NCI-H2081 treated with DMSO at 0.1 percent for 48 hours (cell line): ENCODE measurements at places on chromosomes 3 and 15.

DNA sequence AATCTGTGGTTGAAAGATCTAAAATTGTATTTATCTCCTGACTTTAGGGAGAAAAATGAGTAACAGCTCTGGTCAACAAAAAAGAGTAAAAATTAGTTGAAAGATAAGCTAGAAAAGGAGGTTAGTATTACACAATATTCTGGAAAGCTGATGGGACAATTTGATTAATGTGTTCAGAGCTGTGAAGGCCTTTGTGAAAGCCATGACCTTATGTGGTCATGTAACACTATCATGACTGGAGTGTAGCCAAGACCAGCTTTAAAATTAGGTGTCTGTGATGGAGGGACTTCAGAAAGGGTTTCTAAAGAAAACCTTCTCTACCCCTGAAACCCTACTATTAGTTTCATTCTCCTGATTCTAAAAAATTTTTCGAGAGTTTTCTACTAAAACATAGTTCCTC lies 127.2 kb downstream of the NFKBIZ start:
- DNase-seq, result no peak

DNA sequence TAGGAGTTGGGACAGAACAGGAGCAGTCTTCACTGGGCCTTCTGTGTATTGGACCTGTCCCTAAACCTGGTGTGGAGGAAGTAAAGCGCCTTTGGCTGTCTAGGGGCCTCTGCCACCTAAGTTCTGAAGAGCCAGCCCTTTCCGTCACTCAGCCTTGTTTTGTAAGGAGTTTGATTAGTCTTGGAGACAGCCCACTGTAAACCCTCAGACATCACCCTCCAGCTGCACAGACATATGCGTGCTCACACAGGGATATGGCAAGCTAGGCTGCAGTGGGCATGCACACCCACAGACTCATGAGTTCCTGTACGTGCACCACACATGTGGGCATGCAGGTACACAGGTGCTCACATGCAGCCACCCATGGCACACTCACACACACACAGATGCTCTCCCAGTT lies 5.2 kb downstream of the PRKCD start:
- DNase-seq, result no peak

- DNase-seq, result no peak
These were observed 73.0 kb downstream of the FOXP1 start for GRCh38 chr3:71510510-71510909.

DNA sequence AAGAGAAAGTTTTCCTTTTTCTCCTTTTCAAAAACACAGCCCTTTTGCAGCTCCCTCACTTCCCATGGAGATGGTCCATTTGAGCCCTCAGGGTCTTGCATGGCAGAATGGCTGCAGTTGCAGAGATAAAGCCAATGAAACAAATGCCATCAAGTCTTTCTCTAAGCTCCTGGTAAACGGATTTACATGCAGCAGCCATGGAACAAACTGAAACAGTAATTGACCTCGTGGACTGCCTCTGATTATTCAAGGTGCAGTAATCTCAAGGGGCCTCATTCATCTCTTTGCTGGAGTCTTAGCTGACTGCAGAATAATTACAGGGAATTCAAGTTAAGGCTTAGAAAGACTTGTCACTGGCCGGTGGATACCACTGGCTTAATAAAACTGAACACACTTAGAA lies 125.1 kb downstream of the SQOR start:
- DNase-seq, result no peak

DNA sequence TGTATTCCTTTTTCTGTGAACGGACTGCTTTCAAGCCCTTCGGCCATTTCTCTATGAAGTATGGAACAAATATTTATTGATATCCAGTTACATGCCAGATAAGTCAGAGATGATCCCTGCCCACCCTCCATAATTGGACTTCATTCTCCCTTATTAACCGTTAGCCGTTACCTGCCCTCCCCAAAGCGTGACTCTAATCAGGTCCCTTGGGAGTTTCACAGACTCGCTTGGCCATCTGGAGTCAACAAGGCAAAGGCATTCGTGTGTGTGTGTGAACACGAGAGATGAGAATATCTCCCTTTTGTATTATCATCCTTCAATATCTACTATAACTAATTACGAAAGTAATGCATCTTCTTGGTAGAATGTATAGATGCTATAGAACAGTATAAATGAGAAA lies 314.5 kb downstream of the TLE3 start:
- DNase-seq, result no peak

DNA sequence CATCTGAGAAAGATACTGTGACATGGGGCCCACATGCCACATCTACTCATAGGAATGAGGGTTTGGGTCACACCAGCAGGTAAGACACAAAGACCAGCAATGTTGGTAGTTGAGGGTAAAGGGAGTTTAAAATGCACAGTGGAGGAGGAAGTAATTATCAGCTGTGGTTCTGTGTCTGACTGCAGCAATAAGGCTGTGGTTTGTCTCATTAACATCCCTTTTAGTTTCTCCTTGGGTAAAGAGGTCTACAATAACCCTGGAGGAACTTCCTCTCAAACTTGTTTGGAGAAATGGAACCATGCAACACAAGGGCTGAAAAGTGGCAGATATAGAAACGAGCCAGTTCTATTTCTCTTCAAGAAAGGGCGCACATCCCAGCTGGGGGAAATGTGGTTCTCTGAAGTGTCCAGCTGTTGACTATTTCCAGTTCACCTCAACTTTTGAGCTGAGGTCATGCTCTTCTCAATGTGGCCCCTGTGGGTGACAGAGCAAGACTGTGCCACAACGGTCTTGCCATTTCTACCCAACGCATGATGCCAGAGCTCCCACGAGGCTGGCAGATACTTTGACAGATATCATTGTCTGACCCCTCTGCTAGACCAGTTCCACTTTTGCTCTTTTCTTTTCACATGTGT lies 234.3 kb downstream of the SQOR start:
- no peak for DNase-seq

- DNase-seq, result no peak
These were observed 19.4 kb upstream of the SKOR1 start for GRCh38 chr15:67805666-67806516.

GRCh38 chr3:4505688-4506558 lies 12.8 kb downstream of the ITPR1 start:
- DNase-seq, result no peak

- no peak for DNase-seq
These were observed 421 bp downstream of the KLHL18 start for GRCh38 chr3:47283193-47283537.

GRCh38 chr15:71115567-71116351 lies 488 bp downstream of the THSD4 start:
- no peak for DNase-seq

DNA sequence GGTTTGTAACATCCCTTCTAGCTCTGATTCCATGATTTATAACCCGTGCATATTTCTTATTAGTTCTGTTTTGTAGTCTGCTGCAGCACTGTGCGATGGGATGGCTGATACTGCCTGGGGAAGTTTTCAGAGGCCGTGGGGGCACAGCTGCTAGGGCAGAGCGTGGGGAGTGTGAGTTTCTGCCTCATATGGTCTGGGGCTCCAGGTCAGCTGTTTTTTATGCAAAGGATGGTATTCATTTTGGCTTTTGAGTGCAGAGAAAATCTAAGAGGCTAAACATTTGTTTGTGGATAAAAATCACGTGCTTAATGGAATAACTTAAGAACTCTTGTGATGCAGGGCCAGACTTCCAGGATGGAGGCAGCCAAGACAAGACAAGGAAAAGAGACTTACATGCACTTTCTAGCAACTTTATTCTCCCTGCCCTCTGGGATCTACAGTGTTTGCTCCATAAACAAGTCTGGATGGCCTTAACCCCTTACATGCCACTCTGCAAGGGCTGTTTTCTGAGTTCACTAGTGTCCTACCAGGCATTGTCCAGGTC lies 45.5 kb upstream of the CFAP161 start:
- DNase-seq, result no peak

DNA sequence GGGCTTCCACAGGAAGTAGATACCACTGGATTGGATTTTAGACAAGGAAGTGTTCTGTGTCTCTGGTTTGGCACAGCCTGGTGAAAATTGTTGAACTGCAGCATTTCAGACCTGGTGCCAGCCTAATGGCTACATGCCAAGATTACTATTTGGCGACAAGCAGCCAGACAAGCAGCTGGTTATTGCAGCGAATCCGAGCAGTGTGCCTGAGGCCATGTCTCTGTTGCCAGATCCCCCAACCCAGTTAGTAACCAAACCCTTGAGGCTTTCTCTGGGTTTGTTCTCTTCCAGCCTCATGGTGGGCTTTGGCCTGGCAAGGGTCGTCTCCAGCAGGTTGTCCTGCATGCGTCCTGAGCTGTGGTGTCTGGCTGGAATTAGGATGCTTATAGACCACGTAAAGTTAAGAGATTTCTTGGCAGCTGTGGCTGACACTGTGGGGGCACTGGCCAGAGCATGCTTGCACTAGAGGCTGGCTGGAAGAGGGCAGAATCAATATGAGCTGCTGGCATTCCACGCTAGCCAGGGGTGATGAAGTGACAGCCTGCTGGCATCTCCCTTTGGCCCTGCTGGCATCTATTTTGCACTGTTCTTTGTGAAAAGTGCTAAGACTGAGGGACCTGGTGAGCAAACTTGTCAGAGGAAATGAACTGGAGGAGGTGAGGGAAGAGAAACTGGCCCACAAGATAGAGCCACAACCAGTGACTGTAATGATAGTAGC lies 172.6 kb downstream of the RBMS3 start:
- DNase-seq, result no peak

DNA sequence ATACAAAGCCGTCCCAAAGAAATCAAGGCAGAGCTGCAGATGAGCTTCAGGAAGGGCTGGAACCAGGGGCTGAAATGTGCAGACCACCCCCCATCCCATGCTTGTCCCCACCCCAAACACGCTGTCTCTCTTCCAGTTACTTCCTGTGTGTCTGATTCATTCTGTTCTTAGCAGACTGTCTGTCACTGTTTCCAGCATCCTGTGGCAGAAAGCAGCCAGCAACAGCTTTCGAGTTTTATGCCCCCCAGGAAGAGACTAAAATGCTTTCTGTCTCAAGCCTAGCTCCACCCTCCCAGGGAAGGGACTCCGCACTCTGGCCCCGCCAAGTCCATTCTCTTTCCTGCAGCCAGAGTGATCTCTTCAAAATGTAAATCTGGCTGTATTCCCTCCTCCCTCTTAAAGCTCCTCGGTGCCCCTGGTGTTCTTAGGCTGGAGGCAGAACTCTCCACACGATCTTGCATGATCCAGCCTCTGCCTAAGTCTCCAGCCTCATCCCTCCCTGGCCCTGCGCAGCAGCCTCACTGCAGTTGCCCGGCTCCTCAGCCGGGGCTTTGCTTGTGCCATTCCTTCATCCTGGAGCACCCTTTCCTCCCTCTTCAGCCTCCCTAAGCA lies 41.5 kb downstream of the HRH1 start:
- DNase-seq, result no peak

DNA sequence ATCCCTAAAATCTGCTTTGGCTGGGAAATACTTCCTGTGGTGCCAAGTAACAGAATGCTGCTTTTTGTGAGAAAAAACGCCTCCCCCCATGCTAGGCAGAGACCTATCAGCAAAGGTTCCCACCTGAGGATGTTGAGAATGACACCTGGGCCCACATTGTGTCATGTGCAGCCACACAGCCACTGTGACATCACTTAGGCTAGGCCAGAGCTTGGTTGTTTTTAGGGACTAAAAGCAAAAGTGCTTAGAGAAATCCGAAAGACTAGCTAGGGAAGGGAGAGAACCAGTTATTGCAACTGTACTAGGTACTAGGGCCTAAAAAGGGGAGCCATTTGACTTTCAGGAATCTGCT lies 6.2 kb downstream of the ZDHHC3 start:
- DNase-seq, result no peak

- DNase-seq, result no peak
These were observed 360.9 kb upstream of the TRIM42 start for GRCh38 chr3:140316868-140317400.

DNA sequence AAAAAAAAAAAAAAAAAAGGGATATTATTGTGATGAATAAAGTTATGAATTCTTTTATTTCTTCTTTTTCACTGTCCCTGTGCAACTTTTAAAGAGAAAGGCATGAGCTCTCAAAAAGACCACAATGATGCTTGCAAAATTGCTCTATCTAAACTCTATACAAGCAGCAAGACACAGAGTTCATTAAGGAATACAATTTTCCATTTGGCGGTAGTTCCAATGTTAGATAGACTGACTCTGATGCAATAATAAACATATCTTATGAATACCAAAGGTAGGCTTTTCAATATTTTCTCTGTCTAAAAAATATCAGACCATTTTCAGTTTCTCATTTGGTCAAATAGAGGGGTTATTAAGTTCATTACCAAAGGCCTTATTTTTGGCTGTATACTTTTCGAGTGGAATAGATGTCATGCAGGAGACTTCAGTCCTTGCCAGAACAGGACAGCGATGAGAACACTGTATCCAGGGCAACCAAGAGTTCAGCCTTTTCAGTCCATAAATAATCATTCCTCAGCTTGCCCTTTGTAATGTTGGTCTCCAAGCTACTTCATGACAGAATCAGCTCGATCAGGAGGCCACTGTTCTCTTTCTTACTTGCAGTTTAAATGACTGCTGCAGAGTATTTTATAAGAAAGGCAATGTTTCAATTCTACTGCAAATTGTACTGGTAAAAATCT lies 162.9 kb upstream of the FAM3D start:
- DNase-seq, result no peak

DNA sequence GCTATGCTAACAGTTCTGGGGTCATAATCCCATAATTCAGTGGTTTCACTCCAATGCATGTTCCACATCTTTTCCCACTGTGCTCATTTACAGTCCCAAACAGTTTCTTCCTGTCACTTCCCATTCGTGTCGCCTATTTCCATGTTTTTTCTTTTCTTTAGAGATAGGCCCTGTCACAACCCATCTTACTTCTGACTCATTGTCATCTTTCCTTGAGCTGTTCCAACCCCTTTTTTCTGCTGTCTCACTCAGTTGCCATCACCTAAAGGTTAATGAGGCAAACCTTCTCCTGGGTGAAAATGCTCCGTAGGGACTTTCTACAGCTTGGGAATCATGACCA lies 814.5 kb downstream of the VGLL3 start:
- DNase-seq, result no peak

GRCh38 chr15:63000706-63001105 lies 41.8 kb upstream of the TPM1 start:
- no peak for DNase-seq

- DNase-seq, result no peak
These were observed 76.3 kb downstream of the RAB11A start for GRCh38 chr15:65945616-65946015.

GRCh38 chr3:111936191-111936841 lies 42.5 kb upstream of the ABHD10 start:
- no peak for DNase-seq

DNA sequence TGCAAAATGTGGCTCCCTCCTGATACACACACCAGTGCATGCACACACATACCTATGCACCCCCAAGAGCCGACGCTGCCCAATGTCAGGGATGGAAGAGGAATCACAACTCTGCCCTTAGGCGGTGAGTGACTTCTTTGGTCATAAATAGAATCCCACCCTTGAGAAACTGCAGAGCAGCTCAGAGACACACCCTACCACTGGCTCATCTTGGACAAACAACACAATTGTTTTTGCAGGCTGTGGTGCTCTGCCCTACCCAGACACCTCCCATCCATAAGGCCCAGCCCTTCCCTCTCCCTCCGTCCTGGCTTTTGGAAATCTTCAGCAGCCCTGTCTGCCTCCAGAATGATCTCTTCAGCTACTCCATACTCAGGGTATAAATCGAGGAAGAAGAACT lies 73.8 kb upstream of the HRH1 start:
- no peak for DNase-seq

- no peak for DNase-seq
These were observed 179.4 kb downstream of the GBE1 start for GRCh38 chr3:81581966-81582599.

- DNase-seq, result peak; percentile 99
These were observed 7.0 kb upstream of the TM4SF18 start for GRCh38 chr3:149340310-149340933.
